ENCODE measurements at places on chromosomes 6 and 20.

GRCh38 chr6:48628316-48628715 is 517.3 kb upstream of the PTCHD4 start:
- H3K36me3 ChIP-seq: no peaks in the 10 kb centered on the region
- no peaks in the 10 kb centered on the region for H3K4me1 ChIP-seq
- no peaks in the 10 kb centered on the region for H3K27me3 ChIP-seq
- H3K4me3 ChIP-seq: no peak overlapping the region

DNA sequence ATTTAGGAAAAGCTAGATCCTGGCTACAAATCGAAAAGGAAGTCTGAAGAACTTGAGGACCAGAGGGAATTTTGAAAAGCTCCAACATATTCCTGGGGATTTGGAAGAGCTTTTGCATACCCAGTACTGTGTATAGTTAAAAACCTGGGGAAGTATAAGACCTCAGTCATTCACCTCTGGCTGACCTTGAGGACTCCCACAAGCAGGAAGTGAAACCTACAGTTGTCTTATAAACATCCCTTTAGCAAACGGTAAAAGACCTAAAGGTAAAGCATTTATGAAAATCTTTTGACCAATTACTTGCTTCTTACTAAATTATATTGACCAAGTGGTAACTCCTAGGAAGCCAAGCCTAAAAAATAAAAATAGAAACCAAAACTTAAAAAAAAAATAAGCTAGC is 175.0 kb downstream of the HAO1 start:
- no peak for DNase-seq
- no peaks in the 10 kb centered on the region for H3K4me1 ChIP-seq
- H3K27ac ChIP-seq: no peak overlapping the region
- no peaks in the 10 kb centered on the region for H3K36me3 ChIP-seq
- no peaks in the 10 kb centered on the region for H3K27me3 ChIP-seq

- no peak for DNase-seq
- H3K4me3 ChIP-seq: no peak overlapping the region
- no peaks in the 10 kb centered on the region for H3K36me3 ChIP-seq
- no peak overlapping the region for H3K27ac ChIP-seq
Measured at GRCh38 chr6:148445116-148445515, 102.5 kb downstream of the SASH1 start.

DNA sequence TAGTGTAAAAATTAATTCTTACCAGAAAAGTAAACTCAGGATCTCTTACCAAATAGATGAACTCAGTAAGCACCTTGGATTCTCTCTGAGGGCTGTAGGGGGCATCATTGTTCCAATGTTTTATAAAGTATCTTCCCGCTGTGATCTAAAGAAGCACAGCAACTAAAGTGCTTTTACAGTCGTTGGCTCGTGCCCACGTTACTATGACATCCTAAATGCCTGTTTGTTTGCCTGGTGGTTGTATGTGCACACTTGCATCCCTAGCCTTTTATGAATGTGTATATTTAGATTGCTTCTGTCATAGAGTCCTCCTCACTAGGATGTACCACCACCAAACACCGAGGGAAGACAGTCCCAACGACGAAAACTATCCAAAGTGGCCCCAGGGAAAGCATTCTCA is 34.5 kb downstream of the SLX4IP start:
- no peaks in the 10 kb centered on the region for H3K4me1 ChIP-seq
- no peak overlapping the region for H3K27ac ChIP-seq
- H3K27me3 ChIP-seq: no peaks in the 10 kb centered on the region
- no peak overlapping the region for H3K4me3 ChIP-seq

- no peak overlapping the region for H3K4me3 ChIP-seq
- H3K27me3 ChIP-seq: no peaks in the 10 kb centered on the region
- DNase-seq: no peak
- no peaks in the 10 kb centered on the region for H3K36me3 ChIP-seq
- no peaks in the 10 kb centered on the region for H3K4me1 ChIP-seq
- H3K27ac ChIP-seq: no peak overlapping the region
Measured at GRCh38 chr6:41462033-41462432, 84.1 kb upstream of the FOXP4 start.

All from uterus (tissue), 4 donors.